ENCODE measurements at places on chromosomes 12 and 14.

DNA sequence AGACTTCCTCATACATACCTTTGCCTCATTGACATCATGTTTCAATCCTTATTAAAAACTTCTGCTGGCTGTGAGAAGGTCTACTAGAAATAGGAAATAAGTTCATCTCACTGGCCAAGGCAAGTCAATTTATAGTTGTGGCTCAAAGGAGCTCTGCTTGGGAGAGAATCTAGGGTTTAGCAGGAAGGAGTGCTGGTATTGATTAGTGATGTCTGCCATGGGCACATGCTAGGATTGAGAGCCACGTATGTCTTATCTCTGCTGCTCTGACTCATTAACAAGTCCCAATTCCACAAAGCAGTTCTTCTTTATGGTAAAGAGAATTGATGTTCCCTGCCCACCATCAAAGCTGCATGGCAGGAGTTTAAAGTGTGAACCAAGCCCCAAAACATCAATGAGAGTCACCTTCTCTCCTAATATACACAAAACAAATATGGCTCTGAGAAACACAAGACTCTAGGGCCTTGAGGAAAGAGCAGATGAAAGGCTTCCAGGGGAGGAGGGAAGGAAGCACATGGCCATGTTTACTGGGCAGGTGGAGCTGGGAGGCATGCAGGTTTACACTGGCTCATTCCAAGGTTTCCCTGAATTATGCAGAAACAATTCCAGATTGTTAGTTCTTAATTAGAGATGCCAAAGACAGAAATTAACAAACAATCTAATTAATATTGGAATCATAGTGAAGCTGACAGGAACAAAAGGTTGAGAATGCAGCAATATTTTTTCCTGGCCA lies 931.9 kb upstream of the TMEM132C start:
- DNase-seq = no peak

GRCh38 chr14:99468836-99469592 lies 11.6 kb downstream of the SETD3 start:
- no peak for DNase-seq

GRCh38 chr12:113929312-113929989 lies 36.7 kb downstream of the RBM19 start:
- DNase-seq = no peak

DNA sequence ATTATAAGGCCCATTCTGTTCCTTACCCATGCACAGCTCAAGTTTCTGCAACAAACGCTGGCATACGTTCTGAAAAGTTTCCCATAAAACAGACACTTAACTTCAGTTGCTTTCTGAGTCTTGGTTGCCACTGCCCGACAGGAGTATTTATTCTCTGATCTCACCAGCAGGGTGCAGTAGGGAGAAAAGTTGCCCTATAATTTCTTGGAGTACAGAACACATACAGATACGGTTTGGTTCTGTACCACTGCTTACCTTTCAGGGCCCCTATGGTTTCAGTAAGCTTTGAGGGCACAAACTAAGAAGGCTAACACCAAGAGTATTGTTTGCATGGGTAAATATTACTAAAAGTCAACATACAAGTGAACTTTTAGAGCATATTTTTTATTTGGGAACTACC lies 77.9 kb downstream of the SPATA7 start:
- DNase-seq = no peak

DNA sequence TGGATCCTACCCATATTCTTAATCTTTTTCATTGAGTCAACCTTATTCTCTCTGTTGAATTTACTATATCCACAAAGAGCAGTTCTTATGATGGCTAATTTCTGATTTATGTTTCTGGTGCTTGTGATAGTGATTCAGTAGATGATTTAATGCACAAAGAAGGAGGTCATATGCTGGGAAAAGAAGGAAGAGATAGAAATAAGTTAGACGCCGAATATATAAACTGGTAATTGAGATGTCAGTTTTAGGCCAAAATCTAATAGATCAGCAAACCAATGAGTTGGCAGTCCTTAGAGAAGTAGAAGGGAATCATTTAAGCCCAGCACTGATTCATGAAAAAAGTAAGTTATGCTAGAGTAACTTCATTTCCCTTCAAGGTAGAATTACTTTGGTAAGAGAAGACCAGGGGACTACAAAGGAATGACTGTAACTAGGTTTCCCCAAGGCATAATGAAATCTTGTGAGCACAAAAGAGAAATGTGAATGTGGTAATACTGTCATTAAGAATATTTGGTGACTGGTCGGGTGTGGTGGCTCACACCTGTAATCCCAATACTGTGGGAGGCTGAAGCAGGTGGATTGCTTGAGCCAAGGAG lies 132.4 kb downstream of the TGFB3 start:
- no peak for DNase-seq

GRCh38 chr14:66117600-66117999 lies 368.6 kb upstream of the CCDC196 start:
- peak; percentile 79 for DNase-seq

DNA sequence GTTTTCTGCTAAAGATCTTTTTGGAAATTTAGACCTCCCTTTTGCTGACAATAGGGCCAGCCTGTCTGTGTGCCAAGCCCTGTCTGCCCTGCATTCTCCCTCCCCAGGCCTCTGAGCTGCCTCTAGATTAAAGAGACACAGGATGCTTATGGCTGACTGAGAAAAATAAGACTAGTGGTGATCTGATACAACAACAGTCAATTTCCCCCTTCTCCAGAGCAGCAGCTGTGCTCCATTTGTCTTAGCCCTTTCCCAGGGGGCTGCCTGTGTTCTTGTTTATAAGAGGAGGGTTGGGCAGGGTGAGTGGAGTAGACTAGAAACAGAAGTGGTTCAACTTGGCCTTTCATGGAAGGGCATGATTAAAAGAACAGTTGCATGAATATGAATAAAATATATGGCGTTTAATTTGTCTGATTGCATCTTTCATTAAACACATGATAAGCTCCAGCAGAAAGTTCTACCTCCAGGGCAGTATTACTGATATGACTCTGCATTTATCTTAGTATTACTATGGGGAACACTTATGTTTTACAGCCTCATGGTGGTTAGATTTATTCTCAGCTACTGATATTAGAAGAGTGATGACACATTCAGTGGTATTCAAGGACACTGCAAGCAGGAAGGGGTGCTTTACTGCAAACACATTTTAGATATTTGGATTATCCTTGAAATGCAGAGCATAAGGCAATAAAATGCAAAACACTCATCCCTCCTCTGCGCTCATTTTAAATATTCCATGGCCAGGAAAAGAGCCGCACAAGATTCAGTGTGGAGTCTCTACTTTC lies 150.2 kb upstream of the CLEC14A start:
- DNase-seq = peak; percentile 14

- no peak for DNase-seq
Observed at GRCh38 chr12:132592282-132592970, 18.0 kb downstream of the LRCOL1 start.

DNA sequence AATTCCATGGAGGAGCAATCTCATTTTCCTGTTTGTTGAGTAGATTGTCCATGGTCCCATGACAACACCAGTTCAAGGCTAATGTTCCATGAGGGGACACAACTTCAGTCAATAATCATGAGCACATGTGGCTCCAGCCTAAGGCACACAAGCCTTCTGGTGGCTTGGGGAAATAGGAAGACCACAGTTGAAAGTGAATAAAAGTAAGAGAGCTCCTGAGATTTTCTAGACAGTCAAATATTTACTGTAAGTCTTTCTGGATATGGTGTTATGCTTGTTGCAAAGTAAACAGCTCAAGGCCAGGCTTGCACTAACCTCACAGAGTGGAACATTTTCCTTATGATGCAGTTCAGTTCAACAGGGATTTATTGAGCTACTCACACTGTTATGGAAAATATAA lies 206.9 kb upstream of the SLC38A2 start:
- no peak for DNase-seq

- DNase-seq = no peak
Observed at GRCh38 chr14:50233951-50234250, 2.5 kb upstream of the SOS2 start.

- peak; percentile 10 for DNase-seq
Observed at GRCh38 chr14:20516921-20517320, 11.6 kb downstream of the RNASE10 start.

DNA sequence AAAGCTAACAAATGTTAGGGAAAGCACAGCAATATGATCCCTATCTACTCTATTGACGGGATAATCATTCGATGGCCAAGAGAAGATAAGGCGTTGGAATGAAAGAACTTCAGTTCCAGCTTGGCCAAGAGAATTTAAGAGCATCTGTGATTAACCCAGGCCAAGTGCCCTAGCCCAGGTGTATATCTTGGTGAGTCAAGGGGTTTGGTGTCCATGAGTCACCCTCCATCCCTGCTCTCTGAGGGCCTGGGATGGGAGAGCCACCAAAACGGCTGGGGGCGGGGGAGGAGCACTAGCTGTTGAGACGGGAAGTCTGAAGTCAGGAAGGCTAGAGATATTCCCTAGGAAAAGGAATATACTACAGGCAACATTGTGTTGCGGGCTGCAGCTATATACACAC lies 13.0 kb downstream of the TBPL2 start:
- no peak for DNase-seq

GRCh38 chr12:85558684-85559083 lies 277.5 kb downstream of the RASSF9 start:
- no peak for DNase-seq

- no peak for DNase-seq
Observed at GRCh38 chr12:62784576-62784975, 150.4 kb downstream of the PPM1H start.

DNA sequence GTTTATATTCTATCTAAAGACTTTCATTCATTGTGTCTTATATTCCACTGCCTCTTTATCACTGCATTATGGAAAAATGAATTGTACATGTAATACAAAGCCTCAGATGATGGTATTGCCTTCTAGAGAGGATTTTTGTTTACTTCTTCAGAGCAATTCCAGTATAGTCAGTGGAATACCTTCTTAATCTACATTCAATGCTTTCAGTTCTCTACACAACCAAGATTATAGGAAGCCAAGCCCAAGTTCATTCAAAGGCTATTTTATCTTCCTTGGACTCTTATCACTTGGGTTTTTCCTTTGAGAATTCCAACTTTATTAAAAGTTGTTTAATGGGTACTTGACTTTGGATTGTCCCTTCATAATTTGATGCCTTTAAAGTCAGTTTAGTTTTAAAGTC lies 1971.0 kb upstream of the FLRT2 start:
- no peak for DNase-seq

GRCh38 chr14:73392329-73393257 lies 65.8 kb downstream of the NUMB start:
- DNase-seq = no peak

- DNase-seq = no peak
Observed at GRCh38 chr14:104690861-104691455, 1.5 kb downstream of the INF2 start.

DNA sequence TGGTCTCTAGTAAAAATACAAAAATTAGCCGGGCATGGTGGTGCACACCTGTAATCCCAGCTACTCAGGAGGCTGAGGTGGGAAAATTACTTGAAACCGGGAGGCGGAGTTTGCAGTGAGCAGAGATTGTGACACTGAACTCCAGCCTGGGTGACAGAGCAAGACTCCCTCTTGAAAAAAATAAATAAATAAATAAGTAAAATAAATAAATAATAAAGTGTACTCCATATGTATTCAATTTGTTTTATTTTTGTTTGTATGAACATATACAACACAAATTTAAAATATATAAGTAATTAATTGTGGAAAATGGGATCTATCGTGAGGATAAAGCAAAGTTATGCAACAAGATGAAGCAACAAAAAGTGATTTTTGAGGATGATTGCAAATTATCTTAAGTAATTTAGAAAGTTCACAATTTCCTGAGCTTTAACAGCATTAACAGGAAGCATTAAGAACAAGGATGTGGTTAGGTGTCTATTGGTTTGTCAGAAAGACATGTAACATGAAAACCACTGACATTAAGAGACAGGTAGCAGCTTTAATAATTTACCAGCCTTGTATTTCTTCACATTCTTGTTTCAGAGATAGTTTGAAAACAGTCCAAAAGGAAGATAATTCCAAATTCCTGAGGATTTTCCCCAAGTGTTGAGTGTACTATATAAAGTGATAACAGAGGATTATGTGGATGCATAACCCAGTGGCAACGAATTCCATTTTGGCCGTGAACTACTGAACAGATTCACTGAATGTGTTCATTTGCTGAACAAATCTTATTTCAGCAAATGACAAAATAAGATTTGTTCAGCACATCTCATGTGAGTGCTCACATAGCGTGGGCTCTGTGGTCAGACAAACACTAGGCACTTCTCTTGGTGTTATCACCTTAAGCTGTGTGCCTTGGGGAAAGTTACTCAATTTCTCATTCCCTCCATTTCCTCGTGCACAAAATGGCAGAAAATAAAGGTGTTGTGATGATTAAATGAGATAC lies 68.6 kb upstream of the RESF1 start:
- no peak for DNase-seq

- no peak for DNase-seq
Observed at GRCh38 chr12:39780411-39780912, 160.9 kb upstream of the ABCD2 start.

DNA sequence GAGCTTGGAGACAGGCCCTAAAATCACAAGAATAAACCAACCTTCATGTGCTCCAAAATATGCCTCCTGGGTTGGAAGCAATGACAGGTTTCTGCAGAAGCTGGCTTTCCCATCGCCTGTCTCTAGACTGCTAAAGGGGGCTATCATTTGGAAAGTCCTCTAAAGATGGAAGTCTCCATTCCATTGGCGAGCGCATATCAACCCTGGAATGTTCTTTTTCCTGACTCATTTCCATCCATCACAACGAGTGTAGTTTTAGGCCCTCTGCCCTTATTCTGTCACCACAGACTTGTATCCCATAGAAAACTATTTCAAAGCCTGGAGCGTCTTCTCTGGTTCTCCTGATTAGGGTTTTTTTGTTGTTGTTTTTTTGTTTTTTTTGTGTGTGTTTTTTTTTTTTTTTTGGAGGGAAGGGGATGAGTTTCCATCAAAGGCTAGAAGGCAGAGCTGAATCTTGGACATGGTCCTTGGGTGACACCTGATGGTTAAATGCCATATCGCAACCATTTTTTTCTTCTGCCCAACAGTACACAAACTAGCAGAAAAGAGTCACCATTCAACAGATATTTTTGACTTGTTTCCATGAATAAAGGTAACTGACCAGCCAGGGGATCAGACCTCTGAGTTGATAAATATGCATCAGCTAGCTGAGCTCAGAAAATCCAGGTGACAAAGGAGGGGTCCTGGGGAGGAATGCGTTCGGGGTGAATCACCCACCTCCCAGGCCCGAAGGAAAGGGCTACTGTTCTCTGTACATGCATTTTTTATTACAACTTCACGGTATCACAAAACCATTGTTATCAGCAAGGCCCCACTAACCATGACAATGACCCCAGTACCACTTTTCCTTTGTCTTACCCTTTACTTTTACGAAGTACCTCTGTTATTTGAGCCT lies 40.5 kb downstream of the KCNA5 start:
- peak; percentile 74 for DNase-seq

GRCh38 chr14:26872515-26873361 lies 274.9 kb upstream of the NOVA1 start:
- no peak for DNase-seq
